ENCODE measurements at places on chromosomes 6 and 20. TPM values are rescaled to one million over a fixed set of nuclear protein-coding genes. Genes with fewer than 3 reads are reported as not detected.
A peak's percentile ranks its signal among the peaks of the same experiment; 100 is the strongest.

- H3K27me3 ChIP-seq, result no peaks in the 10 kb centered on the region
- no peaks in the 10 kb centered on the region for H3K36me3 ChIP-seq
- H3K27ac ChIP-seq, result no peak overlapping the region
- no peak for DNase-seq
- H3K4me1 ChIP-seq, result no peaks in the 10 kb centered on the region
Measured at GRCh38 chr6:110255211-110255750, 75.1 kb downstream of the CDC40 start.

DNA sequence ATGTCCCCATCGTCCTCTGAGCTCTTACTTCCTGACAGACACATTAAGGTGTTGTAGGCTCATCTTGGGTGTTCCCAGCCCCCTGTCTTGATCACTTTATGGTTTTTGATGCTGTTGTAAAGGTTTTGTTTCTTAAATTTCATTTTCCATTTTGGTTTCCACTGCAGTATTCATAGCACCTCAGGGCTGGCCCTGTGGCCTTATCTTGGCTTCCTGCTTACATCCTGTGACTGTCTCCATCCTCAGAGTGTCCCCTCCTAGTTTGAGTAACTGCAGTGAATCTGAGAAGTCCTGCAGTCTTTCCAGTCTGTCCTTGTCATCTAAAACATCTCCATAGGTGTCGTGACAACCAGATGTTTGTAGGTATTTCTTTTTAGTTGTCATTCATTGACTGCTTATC, 50.9 kb downstream of the JARID2 start:
- H3K4me1 ChIP-seq, result peaks cover 36% of the 10 kb centered on the region
- no peaks in the 10 kb centered on the region for H3K27me3 ChIP-seq
- H3K27ac ChIP-seq, result no peak overlapping the region
- no peak overlapping the region for H3K4me3 ChIP-seq
- H3K36me3 ChIP-seq, result no peaks in the 10 kb centered on the region

SCRT2 gene
- not detected for total RNA-seq

DNA sequence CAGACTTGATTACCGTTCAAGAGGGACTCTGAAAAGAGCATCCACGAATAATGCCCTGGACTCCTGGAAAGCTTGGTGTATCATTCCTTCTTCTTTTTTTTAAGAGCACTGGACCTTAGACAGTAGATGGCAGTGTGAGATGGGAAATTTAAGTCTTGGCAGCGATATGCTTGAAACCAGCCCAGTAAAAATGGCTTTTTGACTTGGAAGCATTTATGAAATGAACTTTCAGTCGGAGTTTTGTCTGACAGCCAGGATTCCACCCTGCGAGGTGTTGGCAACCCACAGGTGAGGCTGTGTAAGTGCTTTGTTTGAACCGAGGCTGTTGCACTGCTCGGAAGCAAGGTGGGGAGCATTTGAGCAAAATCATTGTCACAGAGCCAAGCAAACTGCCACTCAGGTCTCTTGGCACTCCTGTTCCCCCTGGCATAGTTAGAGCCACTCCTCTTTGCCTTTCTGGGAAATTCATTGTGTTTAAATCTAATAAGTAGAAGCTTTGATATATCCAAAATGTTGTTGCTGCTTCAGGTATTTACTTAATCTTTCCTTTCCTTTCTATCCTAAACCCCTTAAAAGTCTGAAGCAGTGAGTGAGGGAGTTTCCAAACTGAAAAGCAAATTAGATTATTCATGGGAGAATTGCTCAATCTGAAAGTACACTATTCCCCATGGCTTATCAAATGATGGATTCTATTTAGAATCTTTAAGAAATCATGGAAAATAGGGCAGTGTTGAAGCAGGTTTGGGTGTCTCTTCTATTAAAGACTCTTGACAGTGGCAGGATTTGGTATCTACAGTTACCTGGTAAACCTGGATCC, 272.8 kb upstream of the SLC35B3 start:
- DNase-seq, result peak; percentile 27
- H3K4me3 ChIP-seq, result no peak overlapping the region
- no peaks in the 10 kb centered on the region for H3K27me3 ChIP-seq

SEL1L2 gene
- not detected for total RNA-seq

GRCh38 chr20:31837896-31838397, 7.5 kb downstream of the FOXS1 start:
- H3K36me3 ChIP-seq, result no peaks in the 10 kb centered on the region
- H3K27ac ChIP-seq, result no peak overlapping the region
- no peak overlapping the region for H3K4me3 ChIP-seq
- DNase-seq, result no peak
- peaks cover 28% of the 10 kb centered on the region for H3K27me3 ChIP-seq

CAP2 gene
- total RNA-seq, result 7.9 TPM

SLC22A2 gene
- not detected for total RNA-seq

GRCh38 chr20:59613861-59614260, 9.5 kb downstream of the PHACTR3 start:
- H3K4me1 ChIP-seq, result no peaks in the 10 kb centered on the region
- H3K4me3 ChIP-seq, result no peak overlapping the region
- DNase-seq, result no peak
- H3K27ac ChIP-seq, result no peak overlapping the region

KHDC3L gene
- total RNA-seq, result not detected

- H3K36me3 ChIP-seq, result no peaks in the 10 kb centered on the region
- H3K27ac ChIP-seq, result no peak overlapping the region
- H3K4me3 ChIP-seq, result no peak overlapping the region
Measured at GRCh38 chr6:132725471-132725870, 11.6 kb upstream of the VNN1 start.

PLA2G7 gene
- not detected for total RNA-seq

KIAA0408 gene
- not detected for total RNA-seq
